ENCODE measurements at places on chromosomes 7 and 10.

- DNase-seq = no peak
These were observed 404.5 kb downstream of the PAXIP1 start for GRCh38 chr7:154598396-154598795.

DNA sequence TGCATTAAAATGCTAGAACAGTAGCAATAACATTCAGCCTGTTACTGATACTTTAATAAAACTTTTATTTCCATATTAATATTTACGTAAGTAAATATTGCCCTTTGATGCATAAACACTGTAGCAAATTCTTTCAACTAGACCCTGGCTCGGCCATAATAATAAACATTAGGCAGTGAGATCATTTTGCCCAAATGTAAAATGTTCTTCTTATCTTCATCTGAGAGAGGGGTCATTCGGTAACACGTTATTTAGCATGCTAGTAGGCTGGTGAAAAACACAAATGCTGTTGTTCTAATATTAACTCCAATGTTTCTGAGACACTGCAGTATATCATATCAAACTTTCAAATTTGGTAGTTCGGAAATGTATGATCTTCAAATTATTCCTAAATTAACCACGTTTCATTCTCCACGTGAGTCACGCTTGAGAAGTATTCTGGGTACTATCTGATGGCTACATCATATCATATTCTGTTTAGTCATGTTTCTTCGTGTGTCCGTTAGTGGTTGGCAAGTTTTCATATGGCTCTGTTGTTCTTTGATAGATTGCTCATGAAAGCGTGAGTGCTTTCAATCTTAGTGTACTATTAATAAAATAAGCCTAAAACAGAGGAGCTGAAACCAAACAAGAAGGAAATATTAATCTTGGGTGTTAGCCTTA lies 145.8 kb downstream of the NSUN6 start:
- no peak for DNase-seq

GRCh38 chr7:101516851-101517250 lies 112.2 kb downstream of the MYL10 start:
- no peak for DNase-seq

DNA sequence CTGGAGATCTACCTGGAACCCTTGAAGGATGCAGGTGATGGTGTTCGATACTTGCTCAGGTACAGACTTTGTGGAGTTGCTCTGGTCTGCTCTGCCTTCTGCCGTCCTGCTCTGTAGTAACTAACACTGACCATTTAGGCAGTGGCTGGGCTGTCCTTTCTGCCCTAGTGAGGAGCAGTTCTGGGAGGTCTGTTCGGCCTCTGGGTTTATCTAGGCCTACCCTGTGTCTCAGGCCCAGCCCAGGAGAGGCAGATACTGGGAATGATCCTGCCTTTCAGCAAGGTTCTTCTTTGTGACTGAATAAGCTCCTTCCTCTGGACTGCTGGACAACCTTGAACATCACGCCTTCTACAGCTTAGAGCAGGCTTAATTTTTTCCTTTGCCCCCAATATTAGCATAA lies 1.7 kb downstream of the ZFYVE27 start:
- no peak for DNase-seq

DNA sequence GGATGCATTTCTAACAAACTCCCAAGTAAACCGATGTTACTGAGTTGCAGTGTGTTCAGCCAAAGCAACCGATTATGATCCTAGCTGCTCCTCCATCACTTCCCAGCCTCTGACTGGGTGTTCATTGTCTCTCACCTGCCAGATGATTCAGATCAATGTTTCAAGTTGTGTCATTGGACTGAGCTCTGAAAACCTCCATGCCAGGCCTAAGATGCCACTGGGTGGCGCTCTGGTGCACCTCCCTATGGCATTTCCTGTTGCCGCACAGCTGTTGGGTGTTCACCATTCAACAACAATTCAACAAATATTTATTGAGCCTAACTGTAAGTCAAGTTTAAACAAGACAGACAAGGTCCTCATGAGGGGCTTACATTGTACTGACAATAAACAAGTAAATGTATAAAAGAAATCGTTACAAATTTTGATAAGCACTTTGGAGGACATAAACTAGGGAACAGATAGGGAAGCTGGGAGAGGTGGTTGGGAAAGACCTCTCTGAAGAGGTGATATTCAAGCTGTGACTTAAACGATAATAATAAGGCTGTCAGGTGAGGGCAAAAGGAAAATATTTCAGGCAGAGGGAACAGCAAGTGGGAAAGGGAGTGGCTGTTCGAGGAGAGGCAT lies 22.8 kb downstream of the RGR start:
- DNase-seq = peak; percentile 40

- no peak for DNase-seq
These were observed 15.7 kb downstream of the UNCX start for GRCh38 chr7:1248143-1248915.

DNA sequence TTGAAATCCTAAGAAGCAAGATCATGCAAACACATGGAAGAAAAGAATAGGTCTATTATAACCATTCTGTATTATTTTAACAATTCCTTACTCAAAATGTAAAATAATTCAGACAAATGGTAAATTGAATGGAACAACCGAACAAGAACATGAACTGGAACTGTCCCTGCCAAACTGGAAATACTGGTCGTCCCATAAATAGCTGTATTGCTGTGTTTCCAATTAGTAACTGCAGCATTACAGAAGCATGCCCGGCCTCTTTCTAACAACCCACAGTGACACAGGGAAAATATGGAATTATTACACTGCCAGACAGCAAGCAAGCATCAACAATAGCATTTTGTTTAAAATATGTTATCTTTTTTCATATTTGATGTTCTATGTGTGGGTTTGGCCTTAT lies 1138.5 kb upstream of the PHF14 start:
- DNase-seq = no peak

DNA sequence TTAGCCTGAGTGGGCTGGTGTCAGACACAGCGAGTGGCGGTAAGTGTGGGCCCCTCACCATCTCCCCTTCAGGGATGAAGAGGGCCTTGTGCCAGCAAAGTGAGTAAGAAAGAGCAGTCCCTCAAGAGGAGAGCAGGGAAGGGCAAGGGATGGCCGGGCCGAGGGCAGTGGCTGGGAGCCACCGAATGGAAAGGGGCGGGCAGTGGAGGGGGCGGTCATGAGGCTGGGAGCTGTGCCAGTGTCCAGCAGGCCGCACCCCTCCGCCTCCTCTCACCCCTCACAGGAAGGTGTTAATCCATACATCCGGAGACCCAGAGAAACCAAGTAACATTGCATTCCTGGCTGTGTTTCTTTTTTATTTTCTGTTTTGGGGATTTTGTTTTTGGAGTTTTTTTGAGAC lies 28.6 kb upstream of the RASGEF1A start:
- DNase-seq = no peak
